Anterior cingulate cortex (tissue), 58 donors: ENCODE measurements at places on chromosomes 1 and 21.

- DNase-seq: no peak
These were observed 20.2 kb downstream of the COL18A1 start for GRCh38 chr21:45424854-45425795.

DNA sequence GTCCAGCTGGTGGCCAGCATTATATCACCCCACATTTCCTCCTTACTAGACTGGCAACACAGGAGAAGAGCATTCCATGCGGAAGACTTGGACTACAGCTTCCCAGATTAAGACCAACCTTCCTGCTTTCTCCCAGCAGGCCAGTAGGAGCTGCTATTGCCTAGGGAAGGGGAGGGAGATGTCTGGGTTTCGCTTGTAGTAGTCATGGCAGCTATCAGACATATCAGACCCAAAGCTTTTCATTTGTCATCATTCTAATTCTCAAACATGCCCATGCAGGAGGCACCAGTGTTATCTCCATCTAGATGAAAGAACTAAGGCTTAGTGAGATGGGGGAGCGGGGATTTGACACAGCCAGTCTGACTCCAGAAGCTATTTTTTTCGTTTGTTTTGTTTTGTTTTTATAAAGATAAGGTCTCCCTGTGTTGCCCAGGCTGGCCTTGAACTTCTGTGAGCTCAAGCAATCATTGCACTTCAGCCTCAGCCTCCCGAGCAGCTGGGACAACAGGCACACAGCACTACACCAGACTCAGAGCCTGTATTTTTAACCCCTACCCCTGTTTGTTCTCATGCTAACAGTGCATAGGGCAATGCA is 4.5 kb downstream of the PLA2G2A start:
- DNase-seq: no peak

- no peak for DNase-seq
These were observed 86.1 kb upstream of the POU3F1 start for GRCh38 chr1:38132681-38133080.

DNA sequence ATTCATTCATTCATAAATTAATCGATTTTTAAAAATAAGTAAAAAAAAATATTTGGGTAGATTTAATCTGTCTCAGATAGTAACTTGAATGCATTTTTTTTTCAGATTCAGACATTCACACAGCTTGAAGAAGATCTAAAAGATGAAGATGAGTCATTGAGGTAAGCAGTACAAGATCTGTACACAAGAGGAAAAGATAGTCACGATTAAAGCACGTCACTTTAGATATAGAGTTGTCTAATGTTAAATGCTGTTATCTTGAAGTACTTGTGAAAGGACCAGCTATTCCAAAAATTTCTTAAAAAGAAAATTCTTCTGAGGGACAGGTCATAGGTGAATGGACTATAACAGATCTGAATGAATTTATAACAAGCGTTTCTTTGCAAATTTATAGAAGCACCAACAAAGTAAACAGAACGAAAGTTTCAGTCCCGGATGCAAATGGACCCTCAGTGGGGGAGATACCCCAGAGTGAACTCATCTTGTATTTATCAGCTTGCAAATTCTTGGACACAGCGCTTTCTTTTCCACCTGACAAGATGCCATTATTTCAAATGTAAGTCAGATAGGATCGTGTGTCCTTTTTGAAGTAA is 31.2 kb upstream of the MORC3 start:
- DNase-seq: no peak

DNA sequence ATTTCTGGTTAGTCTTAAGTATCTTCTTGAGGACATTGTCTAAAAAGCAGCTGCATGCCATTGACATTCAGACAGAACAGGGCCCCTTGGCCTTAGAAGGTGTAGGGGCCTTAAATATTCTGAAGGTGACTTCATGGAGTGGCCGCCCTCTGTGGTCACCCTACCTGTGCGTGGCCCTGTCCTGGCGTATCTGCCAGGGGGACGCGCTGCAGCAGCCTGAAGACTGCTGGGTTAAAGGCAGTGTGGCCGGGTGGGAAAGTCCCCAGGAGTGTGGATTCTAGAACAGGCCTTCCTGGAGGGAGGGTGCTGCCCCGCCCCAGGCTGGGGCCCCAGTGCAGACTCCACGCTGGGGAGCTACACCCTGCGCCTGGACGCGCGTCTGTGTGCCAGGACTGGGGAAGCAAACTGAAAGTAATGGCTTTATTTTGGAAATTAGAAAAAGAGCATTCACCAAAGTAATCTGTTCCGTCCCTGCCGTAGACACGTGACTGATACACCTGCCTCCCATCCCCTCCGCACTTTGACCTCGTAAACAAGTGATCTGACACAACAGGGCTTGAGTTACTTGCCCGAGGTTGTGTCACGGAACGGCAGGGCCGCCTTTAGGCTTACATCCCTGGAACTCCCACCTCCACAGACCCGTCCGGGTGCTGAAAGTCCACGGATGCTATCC is 1.8 kb downstream of the AGPAT3 start:
- no peak for DNase-seq

GRCh38 chr1:3453203-3453761 is 1.2 kb upstream of the ARHGEF16 start:
- DNase-seq: no peak

GRCh38 chr1:15459771-15460707 is 3.5 kb downstream of the CELA2A start:
- DNase-seq: no peak

- DNase-seq: no peak
These were observed 8.5 kb downstream of the CADM3 start for GRCh38 chr1:159179906-159180305.
